ENCODE measurements at places on chromosomes 4 and X. TPM values are rescaled to one million over a fixed set of nuclear protein-coding genes. Genes with fewer than 3 reads are reported as not detected.

CCDC158 gene
- total RNA-seq: 4.3 TPM

SCML1 gene
- total RNA-seq: 8.2 TPM

GPRASP1 gene
- total RNA-seq: 40.5 TPM

CXCR3 gene
- not detected for total RNA-seq

DDX60 gene
- total RNA-seq: 7.7 TPM

RNF150 gene
- total RNA-seq: 32.2 TPM

EPHA5 gene
- total RNA-seq: 93.4 TPM

FAM9B gene
- total RNA-seq: not detected

ARSD gene
- 22.0 TPM for total RNA-seq

SLC9B1 gene
- total RNA-seq: 4.3 TPM

PRKG2 gene
- total RNA-seq: 2.3 TPM

SULT1E1 gene
- total RNA-seq: 18.1 TPM

MAP9 gene
- 33.2 TPM for total RNA-seq

MGARP gene
- 0.73 TPM for total RNA-seq

TKTL2 gene
- 0.73 TPM for total RNA-seq

F11 gene
- not detected for total RNA-seq

DTHD1 gene
- 2.1 TPM for total RNA-seq

FLNA gene
- 131 TPM for total RNA-seq
